ENCODE measurements at places on chromosomes 11 and 22.

DNA sequence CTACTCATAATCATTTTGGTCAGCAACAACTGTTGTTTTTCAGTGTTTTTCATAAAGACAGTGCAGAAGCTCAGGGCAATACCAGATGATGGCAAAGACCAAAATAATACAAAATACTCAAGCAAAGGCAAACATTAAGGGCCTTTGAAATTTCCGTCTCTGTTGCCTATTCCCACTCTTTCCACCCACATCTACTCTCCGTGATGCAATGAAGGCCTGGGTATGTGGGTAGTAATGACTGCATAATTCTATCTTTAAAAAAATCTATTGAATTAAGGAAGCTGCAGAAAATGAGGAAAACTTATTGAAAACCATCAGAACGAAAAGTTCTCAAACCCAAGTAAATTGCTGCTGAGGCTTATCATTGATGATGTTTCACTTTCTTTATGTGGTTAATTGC lies 203.3 kb downstream of the MAML2 start:
- DNase-seq: no peak

DNA sequence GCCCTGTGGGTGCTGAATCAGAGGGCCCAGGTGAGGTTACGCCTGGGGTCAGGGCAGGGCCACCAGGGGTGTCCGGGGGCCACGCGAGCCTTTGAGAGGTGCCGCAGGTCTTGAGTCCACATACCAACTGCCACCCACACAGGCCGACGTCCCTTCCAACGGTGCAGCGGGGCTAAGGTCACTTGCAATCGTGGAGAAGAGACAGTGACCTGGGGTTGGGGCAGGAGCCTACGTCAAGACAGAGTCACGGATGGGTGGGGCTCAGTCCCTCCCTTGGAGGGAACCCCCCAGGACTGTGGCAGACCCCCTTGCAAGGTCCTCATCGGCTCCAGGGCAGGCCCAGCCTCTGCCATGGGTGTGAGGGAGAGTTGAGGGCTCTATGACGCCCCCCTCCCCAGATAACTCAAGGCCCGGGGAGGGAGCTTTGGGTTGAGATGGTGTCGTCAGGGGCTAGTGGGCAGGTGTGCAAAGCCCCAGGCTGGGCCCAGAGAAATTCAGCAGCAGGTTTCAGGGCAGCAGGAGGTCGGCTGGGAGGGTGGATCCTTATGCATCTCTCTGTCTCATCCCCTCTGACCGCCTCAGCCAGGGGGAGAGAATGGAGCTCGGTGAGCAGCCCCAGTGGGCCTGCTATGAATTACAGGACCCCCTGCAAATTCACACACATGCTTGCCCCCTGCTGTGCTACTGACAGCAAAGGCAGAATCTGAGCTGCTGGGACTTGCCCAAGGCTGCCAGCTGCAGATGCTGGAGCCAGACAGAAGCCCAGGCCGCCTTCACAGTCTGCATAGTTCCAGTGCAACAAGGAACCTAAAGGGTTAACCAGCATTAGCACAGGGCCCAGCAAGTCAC lies 60.0 kb downstream of the MYEOV start:
- no peak for DNase-seq

DNA sequence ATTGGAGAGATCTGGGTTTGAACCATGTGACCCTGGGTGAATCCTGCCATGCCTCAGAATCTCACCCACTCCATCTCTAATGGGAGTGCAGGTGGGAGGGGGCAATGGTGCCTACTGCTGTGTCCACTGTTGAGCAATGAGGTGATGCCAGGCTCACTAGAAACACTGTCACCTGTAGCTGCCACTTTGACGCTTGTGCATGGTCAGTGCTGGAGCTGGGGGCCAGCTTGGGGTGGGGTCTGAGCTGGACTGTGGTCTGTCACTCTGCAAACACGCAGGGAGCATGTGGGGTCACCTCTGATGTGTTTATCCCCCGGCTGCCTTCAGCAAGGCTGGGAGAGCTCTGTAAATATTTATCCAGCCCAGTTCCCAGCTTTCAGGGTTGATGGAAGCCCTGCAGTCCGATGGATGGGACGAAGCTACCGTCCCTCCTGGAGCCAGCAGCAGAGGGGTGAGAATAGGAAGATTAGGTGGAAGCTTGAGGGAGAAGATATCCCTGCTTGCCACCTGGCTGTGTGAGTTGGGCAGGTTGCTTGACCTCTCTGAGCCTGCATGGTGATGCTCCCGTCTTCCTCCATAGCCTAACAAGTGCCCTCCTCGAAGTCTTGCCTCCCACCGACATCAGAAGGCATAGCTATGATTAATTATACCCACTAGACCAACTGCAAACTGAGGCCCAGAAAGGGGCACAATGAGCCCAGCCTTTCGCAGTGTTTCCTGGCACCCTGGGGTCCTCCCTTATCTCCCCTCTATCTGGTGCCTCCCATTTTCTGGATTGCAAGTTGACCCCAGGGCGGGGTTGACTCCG lies 1.7 kb downstream of the MMP11 start:
- DNase-seq: no peak

DNA sequence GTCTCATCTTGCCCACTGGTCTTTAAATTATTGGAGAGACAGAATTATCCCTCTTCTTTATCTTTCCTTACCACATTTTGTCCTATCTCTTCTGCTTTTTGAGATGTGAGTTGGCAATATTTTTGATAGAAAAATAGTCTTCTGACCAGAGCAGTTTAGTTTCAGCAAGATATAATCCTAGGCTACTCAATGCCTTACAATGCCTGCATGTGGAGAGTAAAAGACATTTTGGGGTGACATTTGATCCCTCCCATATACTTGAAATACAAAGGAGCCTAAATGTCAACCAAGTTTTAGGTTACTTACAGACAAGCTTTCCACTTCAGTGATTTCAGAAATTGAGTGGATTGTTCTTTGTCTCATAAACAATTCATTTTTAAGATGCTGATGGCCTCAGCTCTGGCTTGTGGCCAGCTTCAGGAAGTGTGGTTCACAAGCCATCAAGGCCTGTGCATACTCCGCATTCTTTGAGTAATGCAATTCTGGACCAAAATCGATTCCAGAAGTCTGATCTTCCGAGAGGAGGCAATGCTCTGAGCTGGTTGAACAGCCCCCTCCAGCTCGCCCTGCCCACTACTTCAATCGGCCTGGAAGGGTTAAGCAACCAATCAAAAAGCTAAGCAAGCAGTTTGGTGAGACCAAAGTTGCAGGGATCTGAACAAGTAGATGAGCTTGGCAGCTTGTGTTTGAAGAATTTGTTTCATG lies 274.4 kb downstream of the BLID start:
- no peak for DNase-seq

DNA sequence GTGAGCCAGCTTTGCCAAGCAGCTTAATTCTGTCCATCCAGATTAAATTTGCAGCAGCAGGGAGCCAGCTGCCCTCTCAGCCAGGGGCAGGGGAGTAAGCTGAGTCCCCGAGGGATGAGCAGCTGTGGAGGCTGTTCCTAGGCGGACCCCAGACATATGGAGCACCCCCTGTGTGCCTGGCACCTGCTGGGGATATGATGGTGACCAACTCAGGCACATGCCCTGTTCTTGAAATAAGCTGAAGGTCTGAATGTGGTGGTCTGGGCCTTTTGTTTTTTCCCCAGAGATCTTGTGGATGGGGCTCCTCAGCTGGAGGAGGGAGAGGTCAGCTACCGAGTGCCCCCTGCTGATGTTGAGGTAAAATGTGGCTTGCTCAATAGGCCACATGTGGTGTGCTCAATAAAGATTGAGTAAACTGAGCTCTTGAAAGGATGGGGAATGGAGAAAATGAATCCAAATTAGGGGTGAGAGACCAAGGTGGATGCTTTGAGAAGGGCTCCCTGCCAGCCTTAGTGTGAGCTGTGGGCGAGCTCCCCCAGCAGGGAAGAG lies 103.3 kb upstream of the NNMT start:
- DNase-seq: no peak

All from activated CD4-positive, CD25-positive, alpha-beta regulatory T cell treated with anti-CD3 and anti-CD28 coated beads, Interleukin-2, amount 50 U/mL, for 72 hours (primary cell).